NCI-H226 (cell line): ENCODE measurements at places on chromosomes 2 and 18.

DNA sequence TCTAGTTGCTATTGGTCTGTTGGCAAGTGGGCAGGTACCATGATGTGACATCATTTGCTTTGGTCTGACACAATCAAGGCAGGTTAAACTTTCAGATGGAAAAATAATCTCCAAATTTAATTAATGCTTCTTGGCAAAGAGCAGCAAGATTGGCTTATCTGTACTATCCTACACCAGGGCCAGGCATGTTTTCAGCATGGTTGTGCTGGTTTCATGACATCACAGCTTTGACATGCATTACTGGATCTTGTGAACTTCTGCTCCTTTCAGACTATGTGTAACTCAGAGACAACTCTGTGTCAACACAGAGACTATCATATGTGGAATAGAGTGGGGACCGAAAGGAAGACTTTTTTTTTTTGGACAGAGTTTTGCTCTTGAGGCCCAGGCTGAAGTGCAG lies 520.5 kb downstream of the TDRD15 start:
- DNase-seq: peak; percentile 54

DNA sequence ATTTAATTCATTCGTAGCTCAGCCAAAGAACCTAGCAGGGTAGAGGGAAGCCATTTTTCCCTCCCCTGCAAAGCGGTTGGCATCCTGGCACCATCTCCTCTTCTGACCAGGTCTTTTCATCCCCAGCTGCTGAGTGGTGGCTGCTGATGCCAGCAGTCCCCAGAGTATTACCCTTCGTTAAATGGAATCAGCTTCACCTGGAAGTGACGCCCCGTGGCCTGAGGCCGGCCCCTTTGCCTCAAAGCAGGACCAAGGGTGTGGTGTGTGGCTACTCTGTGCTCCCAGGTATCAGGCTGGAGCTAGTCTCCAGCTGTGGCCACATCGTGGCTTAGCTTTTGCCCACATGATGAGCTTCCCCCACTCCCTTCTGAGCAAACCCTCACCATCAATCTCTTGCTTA lies 12.3 kb upstream of the SP100 start:
- no peak for DNase-seq

- no peak for DNase-seq
These were observed 13.3 kb upstream of the TMX3 start for GRCh38 chr18:68728081-68728700.

- DNase-seq: no peak
These were observed 47.9 kb downstream of the MBP start for GRCh38 chr18:77084688-77085035.

DNA sequence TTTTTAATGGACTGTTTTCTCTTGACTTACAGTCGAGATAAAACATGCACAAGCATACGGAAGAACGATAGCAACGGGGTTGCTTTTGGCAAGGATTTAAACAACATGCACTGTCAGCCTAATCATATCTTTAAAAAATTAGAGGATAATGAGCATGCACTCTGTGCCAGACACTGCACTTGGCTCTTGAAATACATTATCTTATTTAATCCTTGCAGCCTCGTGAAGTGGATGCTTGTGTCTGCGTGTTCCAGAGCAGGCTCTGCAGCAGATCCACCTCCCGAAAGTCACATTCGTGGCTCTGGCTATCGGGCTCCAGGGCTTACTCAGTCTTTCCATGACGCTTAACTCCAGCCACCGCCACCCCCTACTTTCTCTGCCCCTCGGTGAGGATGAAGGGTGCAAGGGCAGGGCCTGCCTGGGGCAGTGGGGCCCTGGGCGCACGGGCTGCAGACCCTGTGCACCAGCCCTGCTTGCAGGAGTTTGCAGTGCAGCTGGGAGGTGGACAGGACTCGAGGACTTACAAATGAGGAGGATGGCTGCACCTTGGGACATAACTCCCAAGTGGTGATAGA lies 61.7 kb downstream of the ACKR3 start:
- DNase-seq: no peak

GRCh38 chr2:107392241-107392704 lies 434.4 kb upstream of the RGPD4 start:
- no peak for DNase-seq

DNA sequence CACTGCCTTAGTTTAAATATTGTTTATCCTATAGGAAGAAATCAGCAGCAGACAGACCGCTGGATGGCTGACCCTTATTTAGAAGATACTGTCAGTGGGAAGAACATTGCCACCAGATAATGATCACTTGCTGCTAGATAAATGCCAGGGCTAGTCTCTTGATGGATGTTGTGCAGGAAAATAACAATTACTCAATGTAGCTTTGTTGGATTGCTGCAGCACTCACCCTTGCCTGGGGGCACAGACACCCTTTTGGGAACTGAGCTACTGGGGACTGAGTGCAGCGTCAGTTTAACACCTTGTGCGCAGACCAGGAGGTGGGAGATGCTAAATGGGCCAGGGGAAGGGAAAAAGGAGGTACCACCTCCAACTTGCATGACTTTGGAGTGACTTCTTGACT lies 64.2 kb upstream of the CAPN13 start:
- no peak for DNase-seq

DNA sequence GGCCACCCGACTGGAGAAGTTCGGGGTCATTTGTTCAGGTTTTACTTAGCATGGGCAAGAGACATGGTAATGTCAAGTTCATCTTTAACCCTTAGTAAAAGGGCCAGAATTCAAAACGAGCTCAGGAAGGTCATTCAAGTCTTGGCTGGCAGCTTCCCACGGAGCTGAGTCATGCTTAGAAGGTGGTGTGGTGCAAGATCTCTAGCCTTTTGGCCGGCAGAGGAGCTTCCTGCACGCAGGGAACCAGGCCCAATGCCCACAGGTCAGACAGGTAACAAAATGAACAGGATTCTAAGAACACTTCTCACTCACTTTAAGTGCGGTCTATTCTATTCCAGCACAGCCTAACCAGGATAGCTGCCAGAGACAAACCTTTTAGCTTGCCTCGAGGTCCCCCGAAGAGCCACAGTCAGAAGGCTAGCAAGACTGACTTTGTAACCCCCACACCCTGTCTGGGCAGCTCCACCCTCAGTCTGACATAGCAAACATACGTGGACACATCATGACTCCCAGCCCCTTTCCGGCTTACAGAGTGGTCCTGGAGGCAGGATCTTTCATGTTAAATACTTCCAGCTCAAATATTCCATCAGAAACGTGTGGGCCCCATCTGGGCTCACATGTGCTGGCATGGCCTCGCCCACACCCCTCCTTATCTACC lies 292.7 kb downstream of the BCL11A start:
- DNase-seq: no peak

- peak; percentile 86 for DNase-seq
These were observed 54.0 kb upstream of the STRN start for GRCh38 chr2:37020212-37020886.

GRCh38 chr2:18062892-18063291 lies 184.4 kb downstream of the KCNS3 start:
- DNase-seq: no peak

DNA sequence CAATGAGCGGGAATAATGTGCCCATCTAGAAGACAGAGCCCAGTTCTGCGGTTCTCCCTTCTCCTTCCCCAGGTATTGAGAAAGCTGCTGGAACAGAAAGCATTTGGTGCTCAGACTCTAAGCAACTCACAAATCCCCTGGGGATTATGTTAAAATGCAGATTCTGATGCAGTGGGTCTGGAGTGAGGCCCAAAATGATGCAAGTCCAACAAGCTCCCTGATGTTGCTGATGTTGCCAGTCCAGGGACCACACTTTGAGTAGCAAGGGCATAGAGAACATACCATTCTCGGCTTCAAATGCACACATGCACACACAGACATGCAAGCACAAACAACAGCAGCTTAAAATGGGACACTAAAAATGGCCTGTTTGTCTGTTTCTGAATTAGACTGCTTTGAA lies 274.8 kb upstream of the NCKAP5 start:
- DNase-seq: no peak

DNA sequence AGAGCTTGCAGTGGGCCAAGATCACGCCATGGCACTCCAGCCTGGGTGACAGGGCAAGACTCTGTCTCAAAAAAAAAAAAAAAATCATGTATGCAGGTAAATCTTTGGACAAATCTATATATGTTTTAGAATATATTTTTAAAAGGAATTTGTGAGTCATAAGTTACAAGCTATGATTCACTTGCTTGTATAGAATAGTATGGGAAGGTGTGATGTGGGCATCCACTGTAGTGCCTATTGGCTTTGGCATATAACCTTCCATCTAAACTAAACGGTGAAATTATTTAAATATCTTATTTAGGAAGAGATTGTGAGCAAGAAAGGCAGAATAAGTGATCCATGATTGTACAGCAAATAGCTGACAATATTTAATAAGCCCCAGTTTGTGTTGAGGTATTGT lies 261.1 kb downstream of the GALNT13 start:
- no peak for DNase-seq

- no peak for DNase-seq
These were observed 298.6 kb upstream of the MAP2 start for GRCh38 chr2:209125291-209125690.

DNA sequence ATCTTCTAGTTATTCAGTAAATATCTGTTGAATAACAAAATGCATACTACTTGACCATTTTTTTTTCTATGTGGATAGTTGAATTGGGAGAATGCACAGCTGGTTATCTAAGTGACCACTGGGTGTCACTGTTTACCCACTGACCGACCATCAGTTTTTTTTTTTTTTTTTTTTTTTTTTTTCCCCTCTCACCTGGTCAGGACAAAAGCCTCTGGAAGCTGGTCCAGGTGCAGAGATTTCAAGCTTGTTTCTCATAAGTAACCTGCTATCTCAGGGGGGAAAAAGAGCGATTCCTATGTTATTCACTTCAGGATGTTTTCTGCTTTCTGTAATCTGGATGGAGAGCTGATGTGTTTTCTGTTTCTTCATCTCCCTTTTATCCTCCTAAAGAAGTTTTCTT lies 256.0 kb downstream of the DCDC2C start:
- no peak for DNase-seq

- no peak for DNase-seq
These were observed 135.5 kb downstream of the MGAT5 start for GRCh38 chr2:134389381-134389780.

- no peak for DNase-seq
These were observed 447.2 kb upstream of the SPHKAP start for GRCh38 chr2:228628682-228629081.

DNA sequence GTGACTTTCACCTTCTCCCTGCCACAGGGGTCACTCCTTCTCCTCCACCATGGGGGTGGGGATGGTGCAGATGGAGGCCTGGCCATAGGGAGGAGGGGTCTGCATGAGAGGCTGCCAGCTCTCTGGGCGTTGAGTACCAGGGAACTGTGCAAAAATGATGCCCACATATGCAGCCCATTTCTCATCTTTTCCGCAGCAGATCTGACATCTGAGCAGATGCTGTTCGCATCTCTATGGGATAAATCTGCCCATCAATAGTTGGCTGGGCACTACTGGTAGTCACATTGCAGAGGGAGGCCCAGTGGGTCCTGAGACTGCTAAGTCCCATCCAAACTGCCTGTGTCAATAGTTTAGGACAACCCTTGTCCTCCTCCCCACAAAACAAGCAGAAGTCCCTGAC lies 45.9 kb upstream of the LGALSL start:
- DNase-seq: no peak

DNA sequence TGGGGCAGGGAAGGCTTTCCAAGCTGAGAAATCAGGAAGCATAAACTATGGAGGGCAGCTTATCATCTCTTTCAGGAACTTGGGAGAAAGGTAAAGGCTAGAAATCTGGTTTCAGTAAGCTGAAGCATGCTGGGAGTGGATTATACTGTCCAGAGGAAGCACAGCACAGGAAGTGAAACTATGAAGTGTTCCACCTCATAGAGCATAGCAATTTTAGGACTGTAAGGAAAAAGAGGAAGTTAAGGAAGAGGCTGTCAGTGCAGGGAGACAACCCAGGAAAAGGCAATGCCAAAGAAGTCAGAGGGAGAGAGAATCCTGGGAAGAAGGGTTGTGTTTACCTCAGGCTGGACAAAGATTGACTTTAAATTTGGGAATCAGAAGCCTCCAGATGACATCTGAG lies 51.9 kb downstream of the EFEMP1 start:
- no peak for DNase-seq

GRCh38 chr18:29181151-29181901 lies 1004.4 kb upstream of the CDH2 start:
- DNase-seq: peak; percentile 86

- DNase-seq: no peak
These were observed 8.5 kb downstream of the SLC66A2 start for GRCh38 chr18:79942786-79943607.

- DNase-seq: no peak
These were observed 169.7 kb upstream of the LRP1B start for GRCh38 chr2:142300517-142300916.
